ENCODE measurements at places on chromosomes 12 and 14.

- no peak for DNase-seq
Measured at GRCh38 chr12:2337031-2338010, 284.5 kb downstream of the CACNA1C start.

DNA sequence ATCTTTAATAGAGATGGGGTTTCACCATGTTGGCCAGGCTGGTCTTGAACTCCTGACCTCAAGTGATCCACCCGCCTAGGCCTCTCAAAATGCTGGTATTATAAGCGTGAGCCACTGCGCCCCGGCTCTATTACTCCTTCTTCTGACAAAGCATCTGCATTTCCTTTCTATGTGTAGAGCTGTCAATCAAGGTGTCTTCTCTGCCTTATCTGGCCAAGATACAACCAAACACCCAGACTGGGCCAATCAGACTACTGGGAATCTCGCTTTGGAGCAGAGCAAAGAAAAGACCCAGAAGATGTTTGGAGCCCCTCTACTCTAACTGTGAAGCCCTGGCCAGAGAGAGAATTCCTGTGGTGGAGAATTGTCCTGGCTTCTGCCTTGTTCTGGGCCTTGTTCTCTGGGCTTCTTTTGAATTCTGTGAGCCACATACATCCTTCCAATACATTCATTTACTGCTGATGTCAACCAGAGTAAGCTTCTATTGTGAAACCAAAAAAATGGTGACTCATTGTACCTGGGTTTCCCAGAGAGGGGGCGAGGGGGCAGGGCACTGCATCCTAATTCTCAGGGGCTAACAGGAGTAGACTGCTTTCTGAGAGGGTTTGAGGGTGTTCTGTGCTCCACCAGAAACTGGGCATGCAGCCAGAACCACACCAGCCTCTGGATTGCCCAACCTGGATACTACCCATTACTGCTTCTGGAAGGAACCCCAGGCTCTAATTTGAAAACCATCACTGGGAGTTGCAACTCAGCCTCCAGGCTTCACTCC lies 18.8 kb upstream of the FLVCR2 start:
- no peak for DNase-seq

GRCh38 chr12:24853094-24853493 lies 95.8 kb downstream of the BCAT1 start:
- DNase-seq, result no peak

DNA sequence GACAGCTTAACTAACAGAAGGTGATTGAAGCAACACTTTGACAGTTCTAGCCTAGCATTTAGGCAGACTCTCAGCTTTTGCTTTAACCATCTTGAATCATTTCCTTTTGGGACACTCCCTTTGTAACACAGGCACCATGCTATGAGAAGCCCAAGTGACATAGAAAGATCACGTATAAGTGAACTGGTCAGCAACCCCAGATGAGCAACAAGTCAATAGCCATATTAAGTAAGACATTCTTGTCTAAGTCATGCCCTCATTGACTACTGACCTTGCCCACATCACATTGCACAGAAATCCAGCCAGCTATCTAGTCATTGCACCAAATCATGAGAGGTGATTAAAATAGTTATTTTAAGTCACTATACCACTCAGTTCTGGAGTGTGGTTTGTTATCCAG lies 476.8 kb downstream of the TRHDE start:
- DNase-seq, result no peak

DNA sequence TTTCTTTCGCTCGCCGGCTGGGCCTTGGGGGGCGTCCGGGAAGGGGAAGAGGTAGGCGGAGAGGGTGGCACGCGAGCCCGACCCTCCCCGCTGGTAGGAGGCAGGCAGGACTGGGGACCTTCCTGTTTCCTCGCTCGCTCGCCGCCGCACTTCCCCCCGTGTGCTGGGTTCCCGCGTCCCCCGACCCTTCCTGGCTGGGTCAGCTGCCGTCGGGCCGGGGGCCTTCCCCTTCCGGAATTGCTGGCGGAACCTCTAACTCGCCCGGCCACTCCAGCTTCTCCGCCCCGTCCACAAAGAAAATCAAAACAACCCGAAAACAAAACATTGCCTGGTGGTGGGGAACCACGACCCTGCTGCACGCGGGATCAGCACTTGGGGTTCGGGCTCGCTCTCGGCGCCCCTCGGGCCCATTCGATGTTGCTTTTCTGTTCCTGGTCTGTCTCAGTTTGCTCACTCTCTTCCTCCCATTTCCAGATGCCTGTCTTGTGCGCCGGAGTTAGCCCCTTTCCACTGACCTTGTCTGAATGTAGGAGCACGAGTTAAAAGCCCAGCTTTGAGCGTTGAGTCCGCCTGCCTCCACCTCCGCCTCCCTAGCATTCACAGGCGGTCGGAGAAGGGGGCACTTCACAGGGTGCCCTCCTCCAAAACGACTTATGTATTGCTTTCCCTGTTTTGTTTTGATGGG lies 581 bp downstream of the PAPOLA start:
- DNase-seq, result no peak

DNA sequence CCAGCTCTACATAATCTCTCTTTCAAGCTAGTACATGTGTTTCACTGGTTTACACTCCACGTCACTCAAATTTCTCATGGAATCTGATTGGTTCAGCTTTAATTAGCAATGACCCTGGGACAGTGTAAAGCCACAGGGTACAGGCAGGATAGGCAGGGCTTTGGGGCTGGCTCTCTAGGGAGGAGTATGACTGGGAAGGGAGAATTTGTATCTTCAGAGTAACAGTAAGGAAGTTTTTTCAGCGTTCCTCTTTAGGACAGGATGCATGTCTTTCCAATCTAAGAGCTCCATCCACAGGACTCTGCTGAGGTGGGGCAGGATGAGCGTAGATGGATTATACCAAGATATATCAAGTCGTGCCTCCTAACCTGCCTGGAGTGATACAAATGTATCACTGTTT lies 112.0 kb upstream of the CLEC14A start:
- DNase-seq, result no peak

- no peak for DNase-seq
Measured at GRCh38 chr12:29612912-29613311, 115.4 kb upstream of the OVCH1 start.

GRCh38 chr12:116053479-116054200 lies 223.9 kb downstream of the MED13L start:
- no peak for DNase-seq

DNA sequence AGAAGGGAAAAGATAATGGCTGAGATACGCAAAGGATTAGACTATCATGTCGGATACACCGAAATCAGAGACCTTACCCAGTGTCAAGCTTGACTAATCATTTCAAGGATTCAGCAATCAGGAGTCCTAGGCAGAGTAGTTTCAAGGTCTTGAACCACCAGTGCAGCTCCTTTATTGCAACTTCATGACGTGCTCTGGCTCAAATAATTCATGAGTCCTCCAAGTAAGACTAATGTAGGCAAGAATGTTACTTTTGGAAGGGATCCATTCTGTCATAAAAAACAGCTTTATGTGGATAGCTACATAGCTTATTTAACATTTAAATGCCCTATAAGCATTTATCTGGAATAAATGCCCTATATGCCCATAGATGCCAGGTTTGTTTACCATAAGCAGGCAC lies 123.2 kb downstream of the LMO3 start:
- DNase-seq, result no peak

DNA sequence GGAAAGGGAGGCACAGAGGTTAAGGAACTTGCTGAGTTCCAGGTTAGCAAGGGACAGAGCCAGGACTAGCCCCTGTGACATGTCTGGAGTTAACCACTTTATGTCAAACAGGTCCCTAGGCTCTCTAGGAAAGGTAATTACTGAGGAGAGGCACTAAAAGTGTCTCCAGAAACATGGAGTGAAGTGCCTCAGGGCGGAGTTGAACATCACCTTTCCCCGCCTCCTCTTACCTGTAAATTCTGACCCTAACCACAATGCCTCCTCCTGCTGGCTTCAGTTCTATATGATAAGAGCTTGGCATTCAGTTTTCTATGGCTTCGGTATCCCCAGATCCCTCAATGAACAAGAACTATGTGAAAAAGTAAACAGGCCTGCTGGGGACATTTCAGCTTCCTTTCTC lies 18.1 kb downstream of the RPH3A start:
- no peak for DNase-seq

- no peak for DNase-seq
Measured at GRCh38 chr12:45986641-45987339, 3.6 kb downstream of the SCAF11 start.

DNA sequence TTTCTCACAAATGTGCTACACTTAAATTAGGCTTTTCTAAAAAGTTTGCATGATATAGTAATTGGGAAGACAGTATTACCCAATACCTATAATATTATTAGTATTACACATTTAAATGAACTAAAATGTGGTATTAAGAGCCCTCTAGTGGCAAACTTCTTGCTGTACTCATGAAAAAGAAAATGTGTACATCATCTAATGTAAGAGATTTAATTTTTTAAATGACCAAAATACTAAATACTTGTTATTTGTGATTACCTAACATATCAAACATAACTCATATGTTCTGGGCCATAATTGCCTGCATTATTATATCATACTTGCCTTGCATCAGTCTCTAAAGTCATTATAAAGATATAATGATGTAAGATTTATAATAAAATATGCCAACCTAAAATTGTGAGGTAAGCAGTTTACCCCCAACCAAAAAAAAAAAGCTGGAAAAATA lies 64.2 kb downstream of the DNAI7 start:
- DNase-seq, result no peak

- DNase-seq, result no peak
Measured at GRCh38 chr12:78674311-78675090, 190.1 kb upstream of the SYT1 start.

DNA sequence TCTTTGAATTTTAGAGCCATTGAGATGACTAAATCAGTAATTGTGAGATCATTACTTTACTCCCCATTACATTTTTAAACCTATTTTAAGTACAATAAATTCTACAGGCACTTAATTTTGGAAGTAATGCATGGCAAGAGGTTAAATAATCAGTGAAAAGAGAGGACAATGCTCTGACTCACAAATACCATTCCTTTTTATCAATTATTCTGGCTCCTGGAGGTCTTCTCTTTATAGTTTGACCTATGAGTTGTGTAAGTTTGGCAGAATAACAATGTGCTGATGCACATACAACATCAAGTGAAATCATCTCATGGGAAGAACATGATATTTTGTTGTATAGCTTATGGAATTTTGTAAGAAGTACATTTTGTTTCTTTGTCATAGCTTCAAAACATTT lies 166.7 kb downstream of the TMTC3 start:
- DNase-seq, result no peak

GRCh38 chr14:87628780-87629179 lies 364.2 kb downstream of the GALC start:
- no peak for DNase-seq

DNA sequence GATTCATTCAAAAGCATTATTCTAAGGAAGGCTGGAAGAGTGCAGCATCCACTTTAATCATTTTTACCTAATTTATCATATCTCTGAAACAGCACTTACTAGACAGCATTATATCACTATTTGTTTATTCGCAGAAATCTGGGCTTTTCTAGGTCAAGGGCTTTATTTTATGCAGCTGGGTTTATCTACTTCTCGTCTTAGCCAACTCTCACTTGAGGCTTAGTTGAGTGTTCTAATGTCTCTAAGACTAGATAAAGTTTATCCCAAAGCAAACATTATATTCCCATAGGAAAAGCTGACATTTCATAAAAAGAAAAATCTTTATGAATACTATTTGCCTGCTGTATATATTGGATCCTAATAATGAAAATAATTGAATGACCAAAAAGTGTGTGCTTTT lies 720.8 kb upstream of the FLRT2 start:
- DNase-seq, result no peak

GRCh38 chr12:104339663-104340062 lies 36.1 kb downstream of the EID3 start:
- DNase-seq, result no peak

- no peak for DNase-seq
Measured at GRCh38 chr12:27899151-27899661, 73.3 kb downstream of the PTHLH start.

DNA sequence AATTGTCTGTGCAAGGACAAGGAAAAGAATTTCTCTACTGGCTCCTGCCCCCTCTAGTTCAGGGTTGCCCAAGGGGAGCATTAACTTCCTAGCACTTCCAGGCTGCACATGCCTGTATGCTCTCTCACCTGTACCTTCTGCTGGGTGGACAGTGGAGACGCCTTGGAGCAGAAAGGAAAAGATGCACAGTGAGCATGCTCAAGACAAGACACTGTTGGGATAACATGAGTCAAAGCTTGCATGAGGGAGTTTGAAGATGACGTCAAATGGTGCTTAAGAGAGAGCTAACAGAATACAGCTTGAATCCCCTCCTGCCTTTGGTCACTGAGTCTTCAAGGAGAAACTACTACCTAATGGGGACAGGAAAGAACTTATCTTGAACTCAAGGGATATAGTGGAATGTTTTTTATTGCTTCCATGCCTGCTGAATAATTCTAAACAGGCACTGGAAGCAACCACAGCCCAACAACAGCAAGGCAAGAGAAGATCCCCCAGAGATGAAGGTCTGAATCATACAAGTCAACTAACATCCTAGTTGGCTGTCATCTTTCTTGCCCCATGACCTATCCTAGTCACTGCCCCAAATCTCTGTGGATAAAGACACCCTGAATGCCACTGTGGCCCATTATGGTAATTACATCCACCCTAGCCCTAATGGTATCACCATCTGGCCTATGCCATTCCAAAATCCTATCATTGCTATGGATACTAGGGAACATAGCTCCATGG lies 23.5 kb downstream of the RPS6KA5 start:
- no peak for DNase-seq

- no peak for DNase-seq
Measured at GRCh38 chr12:62998454-62998853, 63.5 kb upstream of the PPM1H start.

- peak; percentile 80 for DNase-seq
Measured at GRCh38 chr12:130747867-130748740, 32.0 kb upstream of the RIMBP2 start.

GRCh38 chr14:100764471-100765115 lies 37.9 kb downstream of the DLK1 start:
- DNase-seq, result no peak

DNA sequence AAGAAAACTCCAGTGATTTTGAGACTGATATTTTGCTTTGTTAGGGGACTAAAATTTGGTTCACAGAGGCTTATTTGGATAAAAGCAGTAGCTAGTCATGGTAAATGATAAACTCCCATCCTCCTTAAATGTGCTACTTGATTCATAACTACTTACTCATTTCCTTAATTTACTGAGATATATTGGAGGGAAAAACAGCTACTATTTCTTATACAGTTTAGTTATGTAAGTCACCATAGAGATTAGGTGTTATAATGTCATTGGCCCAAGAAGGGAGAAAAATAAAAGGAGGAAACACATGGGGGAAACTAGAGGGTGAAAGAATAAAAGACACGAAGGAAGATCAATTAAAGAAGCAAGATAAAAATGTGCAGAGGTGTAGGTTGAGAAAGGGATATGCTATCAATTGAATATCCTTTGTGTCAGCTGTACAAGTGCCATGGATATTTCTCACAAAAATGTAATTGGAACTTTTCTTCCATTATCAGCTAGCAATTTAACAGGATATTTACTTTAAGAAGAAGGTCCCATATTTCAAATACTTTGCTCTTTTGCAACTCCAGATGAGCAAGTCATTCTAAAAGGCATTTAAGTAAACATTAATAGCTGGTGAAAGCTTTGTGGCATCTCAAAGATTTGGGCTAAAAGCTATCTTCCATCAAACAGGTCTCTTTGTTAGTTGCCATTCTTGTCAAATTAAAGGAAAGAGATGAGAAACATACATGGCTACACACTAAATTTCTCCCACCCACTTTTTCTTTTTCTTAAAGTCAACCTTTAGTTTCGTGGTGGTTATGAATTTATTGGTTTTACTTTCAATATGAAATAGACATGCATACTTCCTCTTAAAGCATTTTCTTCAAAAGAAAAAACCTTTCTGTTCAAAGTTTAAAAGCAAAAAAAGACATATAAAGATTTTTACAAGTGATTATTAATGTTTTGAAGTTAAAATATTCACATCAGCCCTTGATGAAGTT lies 439.5 kb downstream of the CCER1 start:
- no peak for DNase-seq
